ENCODE measurements at places on chromosomes 5 and 9.

DNA sequence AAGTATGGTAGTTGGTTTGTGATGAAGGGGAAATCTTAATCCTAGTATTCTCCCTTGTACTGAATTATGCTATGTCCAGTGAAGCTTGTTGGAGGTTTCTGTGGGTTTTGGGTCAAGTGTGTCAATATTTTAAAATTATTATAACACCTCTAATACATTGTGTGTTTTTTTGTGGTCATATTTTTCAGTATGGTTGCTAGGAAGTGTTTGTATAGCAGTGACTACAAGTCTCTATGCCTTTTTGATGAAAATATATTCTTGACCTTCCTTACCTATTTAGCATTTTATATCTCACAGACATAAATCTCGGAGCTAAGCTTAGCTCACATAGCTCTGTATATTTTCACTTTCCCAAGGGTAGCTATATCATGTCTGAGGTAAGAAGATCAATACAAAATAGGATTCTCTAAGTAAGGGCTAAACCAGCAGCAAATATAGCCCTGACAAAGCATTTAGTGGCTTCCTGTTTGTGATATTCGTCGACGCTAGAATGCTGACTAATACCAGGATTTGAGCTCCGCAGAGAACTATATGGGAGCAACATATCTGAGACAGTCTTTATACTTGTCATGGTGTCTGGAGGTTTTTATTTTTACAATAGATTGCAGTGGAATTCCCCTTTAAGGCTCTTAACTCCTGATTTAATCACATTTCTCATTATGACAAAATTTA, 82.3 kb downstream of the MACIR start:
- no peak for DNase-seq

- no peak for DNase-seq
These were observed 201.6 kb downstream of the DCP2 start for GRCh38 chr5:113178073-113178779.

DNA sequence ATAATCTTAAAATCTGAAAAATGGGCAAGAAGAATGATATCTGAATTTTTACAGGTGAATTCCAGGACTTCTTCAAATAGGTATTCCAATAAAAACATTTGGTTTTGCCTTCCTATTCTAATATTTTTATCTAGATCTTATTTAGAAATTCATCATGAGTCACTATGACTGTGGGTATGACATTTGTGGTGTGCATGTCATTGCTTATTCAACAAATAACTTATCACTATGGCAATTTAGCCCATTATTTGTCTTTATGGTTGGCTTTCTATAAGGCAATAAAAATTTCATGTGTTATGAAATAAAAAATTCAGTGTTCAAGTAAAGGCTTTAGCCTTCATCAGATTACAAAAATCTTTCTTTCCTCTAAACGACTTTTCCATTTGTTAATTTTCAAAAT, 1139.6 kb upstream of the NUDT12 start:
- DNase-seq = no peak

DNA sequence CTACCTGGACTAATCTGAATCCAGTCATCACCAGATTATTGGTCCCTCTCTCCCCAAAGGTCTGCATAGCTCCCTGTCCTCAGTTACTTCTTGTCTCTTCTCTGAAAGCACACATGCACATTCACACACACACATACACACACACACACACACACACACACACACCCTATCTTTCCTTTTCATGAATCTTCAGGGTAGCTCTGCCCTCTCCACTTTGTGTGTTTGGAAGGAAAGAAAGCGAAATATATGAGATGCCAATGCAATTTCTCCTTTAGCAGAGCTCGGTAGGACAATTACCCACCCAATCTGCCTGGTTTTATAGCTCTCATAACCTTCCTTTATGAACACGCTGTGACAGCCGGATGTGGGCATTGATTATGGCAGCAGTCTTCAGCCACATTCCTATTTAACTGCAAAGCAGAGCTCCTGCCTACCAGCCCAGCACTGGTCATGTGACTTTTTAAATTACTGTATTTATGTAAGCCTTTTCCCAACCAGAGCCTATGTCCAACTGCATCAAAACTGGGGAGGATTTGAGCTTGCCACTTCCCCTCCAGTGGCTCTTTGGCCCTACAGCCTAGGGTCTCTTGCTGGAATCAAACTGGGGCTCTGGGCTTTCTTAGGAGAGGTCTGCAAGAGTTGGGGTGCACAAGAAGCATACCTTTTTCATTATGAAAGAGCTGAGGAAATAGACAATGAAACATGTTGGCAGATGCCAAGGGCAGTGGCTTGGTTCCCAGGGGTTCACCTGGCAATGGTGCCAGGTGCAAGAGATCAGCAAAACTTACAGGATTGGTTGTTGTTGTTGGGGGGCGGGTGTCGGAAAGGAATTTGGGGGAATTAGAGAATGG, 20.8 kb upstream of the MATR3 start:
- no peak for DNase-seq

- no peak for DNase-seq
These were observed 4.8 kb upstream of the GFI1B start for GRCh38 chr9:132973713-132974112.

All from activated CD8-positive, alpha-beta memory T cell treated with anti-CD3 and anti-CD28 coated beads for 1 hour (primary cell).